CD8-positive, alpha-beta memory T cell (primary cell): ENCODE measurements at places on chromosomes 12 and 14. TPM values are rescaled to one million over a fixed set of nuclear protein-coding genes. Genes with fewer than 3 reads are reported as not detected.

DNA sequence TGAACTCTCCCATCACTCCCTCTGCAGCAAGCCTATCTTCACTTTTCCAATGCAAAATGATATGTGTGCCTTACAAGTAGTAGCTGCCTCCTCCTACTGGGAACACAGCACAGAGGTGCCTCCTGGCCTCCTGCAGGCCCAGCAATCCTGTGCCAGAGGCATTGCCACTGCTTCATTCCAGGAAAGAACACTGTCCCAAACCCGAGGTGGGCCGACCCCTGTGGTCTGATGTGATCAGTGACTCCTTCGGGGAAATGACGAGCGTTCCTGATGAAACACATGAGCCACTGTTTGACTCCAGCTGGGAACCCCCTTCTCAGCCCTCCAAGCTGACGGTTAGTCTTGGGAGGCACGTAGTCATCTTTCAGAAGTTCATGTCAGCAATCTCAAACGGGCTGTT, 19.5 kb downstream of the PSMC1 start:
- no peaks in the 10 kb centered on the region for H3K27me3 ChIP-seq
- no peak overlapping the region for H3K4me3 ChIP-seq
- no peaks in the 10 kb centered on the region for H3K4me1 ChIP-seq

Gene LRRIQ1
- total RNA-seq: 0.07 TPM

DNA sequence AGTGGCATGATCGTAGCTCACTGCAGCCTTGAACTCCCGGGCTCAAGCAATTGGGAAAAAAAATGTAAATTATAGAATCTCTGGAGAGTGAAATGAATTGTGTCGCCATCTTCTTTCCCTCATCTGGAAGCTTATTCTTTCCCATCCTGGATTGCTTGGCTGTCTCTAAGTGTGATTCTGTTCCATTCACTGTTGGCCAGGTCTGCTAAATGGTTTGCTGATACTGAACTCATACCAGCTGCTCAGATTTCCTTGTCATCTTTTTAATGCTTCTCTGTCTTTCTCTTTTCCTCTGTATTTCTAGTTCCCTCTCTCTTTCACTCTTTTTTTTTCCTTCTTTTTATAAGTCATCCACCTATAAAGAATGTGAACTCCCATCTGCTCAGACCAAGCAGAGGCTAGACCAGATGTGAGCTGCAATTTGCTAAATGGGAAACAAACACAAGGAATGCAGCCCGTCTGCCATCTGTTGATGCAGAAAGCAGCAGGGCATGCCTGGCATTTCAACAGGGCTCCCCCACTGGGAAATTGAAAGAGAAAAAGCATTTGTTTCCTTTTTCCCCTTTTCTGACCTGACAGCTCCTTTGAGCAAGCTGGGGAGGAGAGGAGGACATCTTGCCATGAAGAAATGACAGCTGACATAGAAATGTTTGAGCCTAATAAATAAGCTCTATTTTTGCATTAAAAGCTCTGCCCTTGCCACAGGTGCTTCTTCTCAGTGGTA, 1823.6 kb upstream of the FLRT2 start:
- DNase-seq: no peak
- no peaks in the 10 kb centered on the region for H3K27me3 ChIP-seq
- H3K36me3 ChIP-seq: no peaks in the 10 kb centered on the region
- H3K4me1 ChIP-seq: no peaks in the 10 kb centered on the region

GRCh38 chr12:14275886-14276285, 89.6 kb upstream of the ATF7IP start:
- no peak overlapping the region for H3K4me3 ChIP-seq
- no peaks in the 10 kb centered on the region for H3K36me3 ChIP-seq
- H3K4me1 ChIP-seq: no peaks in the 10 kb centered on the region
- H3K27ac ChIP-seq: no peak overlapping the region
- no peaks in the 10 kb centered on the region for H3K27me3 ChIP-seq

DNA sequence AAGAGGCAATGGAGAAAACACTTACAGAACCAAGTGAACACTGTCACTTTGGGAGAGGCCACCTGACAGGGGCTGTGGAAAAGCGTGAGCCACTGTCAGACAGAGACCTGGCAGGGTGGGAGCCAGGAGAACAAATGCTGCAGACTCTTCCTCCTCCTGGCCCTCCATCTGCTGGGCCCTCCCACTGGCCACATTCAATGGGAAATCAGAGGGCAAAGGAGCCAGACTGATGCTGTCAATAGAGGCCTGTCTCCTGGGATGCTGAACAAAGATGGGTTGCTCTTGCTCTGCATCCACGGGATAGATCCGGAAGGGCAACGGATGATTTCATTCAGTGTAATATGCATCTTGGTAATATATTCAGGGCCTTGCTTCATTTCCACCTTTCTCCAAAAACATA, 44.9 kb upstream of the BCAT1 start:
- no peak for DNase-seq
- H3K4me3 ChIP-seq: no peak overlapping the region
- H3K36me3 ChIP-seq: no peaks in the 10 kb centered on the region
- no peak overlapping the region for H3K27ac ChIP-seq
- no peaks in the 10 kb centered on the region for H3K27me3 ChIP-seq

Gene ITGB7
- 339 TPM for total RNA-seq

Gene RIMKLB
- total RNA-seq: 7.9 TPM

GRCh38 chr12:124392271-124392666, 97.4 kb downstream of the RFLNA start:
- H3K4me1 ChIP-seq: peaks cover 20% of the 10 kb centered on the region
- no peak overlapping the region for H3K4me3 ChIP-seq
- no peaks in the 10 kb centered on the region for H3K36me3 ChIP-seq
- H3K27me3 ChIP-seq: no peaks in the 10 kb centered on the region

Gene SMARCD1
- total RNA-seq: 72.3 TPM

DNA sequence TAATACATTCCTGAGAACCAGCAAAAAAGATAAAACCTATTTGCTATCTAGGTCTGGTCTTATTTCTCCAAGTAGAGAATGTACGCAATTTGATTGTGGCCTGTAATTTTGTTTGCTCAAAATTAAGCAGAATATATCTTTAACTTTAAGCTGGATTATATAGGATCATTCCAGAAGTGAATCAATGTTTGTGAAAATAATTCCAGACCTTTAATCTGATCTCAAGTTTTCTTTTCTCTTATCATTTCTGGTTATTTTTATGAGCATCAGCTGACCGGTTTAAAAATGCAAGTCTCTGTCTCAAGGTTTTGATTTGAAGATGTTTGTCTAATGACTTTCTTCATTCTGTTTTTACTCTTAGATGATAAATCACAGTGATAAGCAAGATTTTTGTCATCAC, 997.9 kb upstream of the FLRT2 start:
- no peak for DNase-seq
- H3K36me3 ChIP-seq: no peaks in the 10 kb centered on the region
- no peak overlapping the region for H3K4me3 ChIP-seq
- H3K27ac ChIP-seq: no peak overlapping the region

DNA sequence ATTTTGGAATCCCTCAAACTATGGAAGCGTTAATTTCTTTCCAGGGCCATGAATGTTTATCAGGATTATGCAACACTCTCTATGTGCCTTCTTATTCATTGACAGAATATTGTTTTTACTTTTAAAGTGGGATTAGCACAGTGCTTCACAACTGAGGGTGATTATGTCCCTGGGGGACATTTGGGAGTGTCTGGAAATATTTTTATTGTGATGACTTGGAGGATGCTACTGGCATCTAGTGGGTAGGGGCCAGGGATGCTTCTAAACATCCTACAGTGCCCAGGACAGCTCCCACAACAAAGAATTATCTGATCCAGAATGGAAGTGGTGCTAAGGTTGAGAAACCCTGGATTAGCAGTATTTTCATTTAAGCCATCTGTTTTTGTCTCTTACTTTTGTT, 338.5 kb upstream of the SOX5 start:
- no peak overlapping the region for H3K4me3 ChIP-seq
- no peaks in the 10 kb centered on the region for H3K36me3 ChIP-seq
- H3K27ac ChIP-seq: no peak overlapping the region

Gene NINJ2
- total RNA-seq: 4.2 TPM

DNA sequence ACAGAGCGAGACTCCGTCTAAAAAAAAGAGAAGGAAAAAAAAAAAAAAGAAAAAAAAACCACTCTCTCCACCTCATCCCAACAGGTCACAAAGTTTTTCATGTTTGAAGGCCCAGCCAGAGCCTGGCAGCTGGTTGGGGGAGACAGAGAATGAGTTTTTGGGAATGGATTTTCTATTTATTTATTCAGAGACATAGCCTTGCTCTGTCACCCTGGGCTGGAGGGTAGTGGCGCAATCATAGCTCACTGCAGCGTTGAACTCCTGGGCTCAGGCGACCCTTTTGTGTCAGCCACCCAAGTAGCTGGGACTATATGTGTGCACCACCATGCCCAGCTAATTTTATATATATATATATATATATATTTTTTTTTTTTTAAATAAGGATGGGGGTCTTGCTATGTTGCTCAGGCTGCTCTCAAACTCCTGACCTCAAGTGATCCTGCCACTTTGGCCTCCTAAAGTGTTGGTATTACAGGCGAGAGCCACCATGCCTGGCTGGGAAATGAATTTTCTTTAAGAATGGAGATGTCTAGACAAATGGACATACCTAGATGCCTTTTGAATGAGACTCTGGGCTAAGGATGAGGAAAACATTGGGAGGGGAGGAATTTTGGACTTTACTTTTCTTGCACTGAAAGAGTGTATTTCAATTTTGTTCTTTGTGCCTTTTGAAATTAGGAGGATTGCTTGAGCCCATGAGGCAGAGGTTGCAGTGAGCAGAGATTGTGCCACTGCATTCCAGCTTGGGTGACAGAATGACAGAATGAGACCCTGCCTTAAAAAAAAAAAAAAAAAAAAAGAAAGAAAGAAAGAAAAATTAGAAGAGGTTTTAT, 16.9 kb upstream of the PPP1R1A start:
- H3K4me3 ChIP-seq: no peak overlapping the region
- H3K4me1 ChIP-seq: no peaks in the 10 kb centered on the region

Gene CCDC198
- total RNA-seq: not detected

DNA sequence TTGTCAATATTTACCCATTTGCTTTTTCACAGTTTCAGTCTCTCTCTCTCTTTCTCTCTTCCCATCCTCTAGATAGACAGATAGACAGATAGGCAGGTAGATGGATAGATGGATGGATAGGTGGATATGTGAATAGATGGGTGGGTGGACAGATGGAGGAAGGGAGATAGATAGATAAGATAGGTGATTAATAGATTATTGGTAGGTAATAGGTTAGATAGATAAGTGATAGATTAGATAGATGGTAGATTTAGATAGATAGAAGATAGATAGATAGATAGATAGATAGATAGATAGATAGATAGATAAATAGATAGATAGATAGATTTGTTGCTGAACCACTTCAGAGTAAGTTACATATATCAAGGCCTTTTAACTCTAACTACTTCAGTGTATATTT, 148.2 kb downstream of the SLC15A4 start:
- H3K27ac ChIP-seq: no peak overlapping the region
- DNase-seq: no peak
- no peaks in the 10 kb centered on the region for H3K27me3 ChIP-seq
- no peaks in the 10 kb centered on the region for H3K4me1 ChIP-seq
- H3K36me3 ChIP-seq: no peaks in the 10 kb centered on the region

DNA sequence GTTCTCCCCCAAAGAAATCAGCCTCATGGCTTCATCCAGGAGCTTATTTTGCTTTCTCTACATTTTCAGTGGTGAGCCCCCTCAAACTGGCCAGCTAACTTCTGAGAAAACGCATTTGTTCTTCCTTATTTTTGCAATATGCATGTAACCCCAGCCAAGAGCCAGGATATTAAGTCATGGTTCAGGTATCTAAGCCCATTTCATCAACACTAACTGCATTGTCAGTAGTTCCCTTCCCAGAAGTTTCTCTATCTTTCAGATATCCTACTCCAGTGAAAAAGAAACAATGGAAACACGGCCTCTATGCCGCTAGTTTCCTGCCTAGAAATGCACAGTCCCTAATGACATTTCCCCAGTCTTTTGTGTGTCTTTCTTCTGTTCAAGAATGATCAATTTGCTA, 102.8 kb upstream of the RASSF8 start:
- no peaks in the 10 kb centered on the region for H3K36me3 ChIP-seq
- no peak overlapping the region for H3K4me3 ChIP-seq
- DNase-seq: no peak
- H3K27me3 ChIP-seq: no peaks in the 10 kb centered on the region
- H3K4me1 ChIP-seq: no peaks in the 10 kb centered on the region
- no peak overlapping the region for H3K27ac ChIP-seq

Gene SMCO2
- total RNA-seq: not detected
